Progenitor cell of endocrine pancreas (in vitro differentiated cells): ENCODE measurements at places on chromosomes 1 and 21. TPM values are rescaled to one million over a fixed set of nuclear protein-coding genes. Genes with fewer than 3 reads are reported as not detected.

Gene CLCNKB
- 1.5 and 2.3 TPM in 2 replicates for total RNA-seq

Gene TBX15
- not detected in 2 replicates for total RNA-seq

Gene TFF2
- total RNA-seq, result not detected in 2 replicates

DNA sequence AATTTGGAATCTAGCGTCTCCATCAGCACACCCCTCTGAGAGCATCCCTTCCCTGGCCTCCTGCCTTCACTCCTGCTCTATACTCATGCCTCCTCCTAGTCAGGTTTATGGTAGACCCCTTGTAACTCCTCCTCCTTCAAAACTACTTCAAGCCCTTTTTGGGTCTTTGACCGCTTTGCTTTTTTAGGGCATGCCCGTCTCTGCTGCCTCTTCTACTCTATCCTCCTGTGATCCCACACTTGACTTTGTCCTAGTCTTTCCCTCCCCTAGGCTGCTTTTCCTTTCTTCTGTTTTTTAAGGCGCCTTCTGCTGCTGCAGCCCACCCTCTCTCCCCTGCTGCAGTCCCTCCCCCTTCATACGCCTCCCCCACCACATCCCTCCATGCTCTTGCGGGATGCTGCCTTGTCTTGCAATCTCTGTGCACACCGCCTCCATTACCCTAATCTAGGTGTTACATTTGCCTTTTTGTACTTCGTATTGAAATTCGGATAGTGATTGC is 1.5 kb downstream of the SNX27 start:
- no peak for DNase-seq

- no peak for DNase-seq
Measured at GRCh38 chr1:55364216-55364615, 149.1 kb upstream of the USP24 start.

- no peak for DNase-seq
Measured at GRCh38 chr1:205921570-205921909, 21.7 kb downstream of the SLC26A9 start.

- no peak for DNase-seq
Measured at GRCh38 chr1:113861641-113862040, 9.9 kb downstream of the PTPN22 start.

DNA sequence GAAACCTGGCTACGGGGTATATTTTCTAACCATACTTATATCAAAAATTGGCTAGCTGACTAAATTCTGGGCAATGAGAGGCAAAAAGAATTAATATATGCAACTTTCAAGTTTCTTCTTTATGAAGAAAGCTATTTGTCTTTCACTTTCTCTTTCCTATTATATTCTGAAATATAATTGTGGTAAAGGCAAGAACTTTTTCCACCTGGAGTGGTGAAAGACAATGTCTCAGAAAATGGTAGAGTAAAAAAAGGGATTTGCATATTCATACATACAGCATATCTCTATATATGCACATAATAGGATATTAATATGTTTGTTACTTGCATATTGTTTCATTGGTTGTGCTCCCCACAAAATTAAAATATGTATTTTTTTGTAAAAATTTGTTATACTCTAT is 793.8 kb downstream of the PLA2G4A start:
- no peak for DNase-seq

DNA sequence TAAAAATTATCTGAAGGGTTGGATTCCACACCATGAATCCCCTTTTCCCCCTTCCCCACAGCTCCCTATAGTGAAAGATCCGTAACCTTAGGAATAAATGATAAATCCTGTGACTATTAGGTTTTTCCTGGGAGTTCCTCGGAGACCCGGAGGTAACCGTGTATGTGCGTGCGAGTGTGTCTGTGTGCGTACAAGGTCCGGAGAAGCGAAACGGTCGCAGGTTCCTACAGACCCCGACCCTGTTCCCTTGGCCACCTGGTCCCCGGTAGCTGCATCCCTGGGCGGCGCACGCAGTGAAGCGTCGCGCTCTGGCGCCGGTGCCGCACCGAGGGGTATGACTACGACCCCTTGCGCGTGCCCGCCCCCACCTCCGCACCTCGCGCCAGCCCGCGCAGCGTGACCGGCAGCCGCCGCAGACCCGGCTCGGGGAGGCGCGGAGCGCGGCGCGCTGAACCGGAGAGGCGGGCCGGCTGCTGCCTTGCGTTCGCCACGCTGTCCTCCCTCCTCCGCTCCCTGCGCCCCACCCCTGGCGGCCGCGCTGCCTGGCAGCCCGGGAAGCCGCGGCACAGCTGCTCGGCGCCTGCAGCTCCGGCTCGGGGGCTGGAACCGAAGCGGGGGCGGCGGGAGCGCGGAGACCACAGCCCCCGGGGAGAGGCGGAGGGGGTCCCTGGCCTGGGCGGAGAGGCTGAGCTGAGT is at the start of gene AK5:
Gene AK5, plus strand, starts transcription at position 529 of the 696 bp plus-strand sequence. CDS start 295 bp downstream, outside the sequence.
- peak; percentile 46 for DNase-seq
